ENCODE measurements at places on chromosomes 5 and 9.

- DNase-seq, result no peak
Observed at GRCh38 chr9:111298111-111298510, 31.9 kb downstream of the OR2K2 start.

DNA sequence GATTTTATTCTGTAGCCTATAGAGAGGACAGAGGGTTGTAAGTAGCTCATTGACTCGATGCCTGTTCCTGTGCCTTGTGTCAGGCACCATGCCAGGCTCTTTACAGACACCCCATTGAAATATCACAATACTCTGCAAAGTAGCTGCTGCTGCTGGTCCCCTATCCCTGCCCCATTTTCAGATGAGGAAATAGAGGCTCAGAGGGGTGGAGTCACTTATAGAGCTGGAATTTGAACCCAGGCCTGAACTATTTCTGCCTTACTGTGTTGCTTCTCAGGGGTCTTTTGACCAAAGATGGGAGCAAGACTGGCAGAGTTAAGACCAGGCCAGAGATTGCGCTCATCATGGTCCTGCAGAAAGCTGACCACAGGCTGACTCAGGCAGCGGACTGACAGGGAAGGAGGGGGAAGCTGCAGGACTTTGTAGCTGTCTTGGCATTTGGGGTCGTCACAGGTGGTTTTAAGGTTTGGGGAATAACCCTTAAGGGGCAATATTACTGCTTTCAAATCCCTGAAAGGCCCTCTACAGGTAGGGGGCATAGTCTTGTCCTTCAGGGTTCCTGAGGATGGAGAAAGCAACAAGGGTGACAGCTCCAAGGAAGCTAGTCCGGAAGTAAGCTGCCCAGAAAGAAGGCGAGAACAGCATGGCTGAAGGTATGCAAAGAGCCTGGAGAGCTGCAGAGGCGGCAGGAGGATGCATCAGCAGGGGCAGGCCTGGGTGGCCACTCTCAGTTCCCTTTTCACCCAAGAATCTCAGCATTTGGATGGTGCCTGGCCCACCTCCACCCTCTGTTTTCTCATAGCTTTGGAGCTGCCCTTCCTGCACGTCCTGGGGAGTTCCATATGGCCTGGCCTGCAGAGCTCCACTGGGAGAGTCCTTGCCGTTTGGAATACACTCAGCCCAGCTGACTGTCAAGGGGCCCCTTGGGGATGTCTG is 18.3 kb upstream of the NDST1 start:
- DNase-seq, result no peak

- no peak for DNase-seq
Observed at GRCh38 chr9:97562542-97562941, 61.1 kb downstream of the TMOD1 start.

DNA sequence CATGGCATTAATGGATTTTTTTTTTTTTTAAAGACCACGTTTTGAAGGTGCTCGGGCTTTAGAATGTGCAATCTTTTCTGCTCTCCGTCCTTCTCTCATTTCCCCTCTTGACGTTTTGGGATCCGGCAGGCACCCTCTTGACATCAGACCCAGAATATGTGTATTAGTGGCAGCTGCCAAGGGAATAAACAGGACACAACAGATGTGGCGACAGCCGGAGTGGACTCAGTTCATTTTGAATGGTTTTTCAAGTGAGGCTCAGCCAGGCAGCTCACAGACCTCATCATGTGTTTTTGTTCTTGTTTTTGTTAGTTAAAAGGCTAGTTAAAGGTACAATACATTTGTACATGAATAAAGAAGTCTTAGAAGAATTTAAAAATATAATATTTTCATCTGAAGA is 365.0 kb upstream of the SEMA6A start:
- DNase-seq, result no peak

- no peak for DNase-seq
Observed at GRCh38 chr9:112914524-112914923, 23.8 kb upstream of the SLC46A2 start.

GRCh38 chr5:51159164-51159563 is 224.1 kb upstream of the ISL1 start:
- DNase-seq, result no peak

Measured in urothelium cell line (cell line).